ENCODE measurements at places on chromosomes 1 and 21.

- DNase-seq: no peak
These were observed 748 bp upstream of the FAM78B start for GRCh38 chr1:166167572-166167925.

DNA sequence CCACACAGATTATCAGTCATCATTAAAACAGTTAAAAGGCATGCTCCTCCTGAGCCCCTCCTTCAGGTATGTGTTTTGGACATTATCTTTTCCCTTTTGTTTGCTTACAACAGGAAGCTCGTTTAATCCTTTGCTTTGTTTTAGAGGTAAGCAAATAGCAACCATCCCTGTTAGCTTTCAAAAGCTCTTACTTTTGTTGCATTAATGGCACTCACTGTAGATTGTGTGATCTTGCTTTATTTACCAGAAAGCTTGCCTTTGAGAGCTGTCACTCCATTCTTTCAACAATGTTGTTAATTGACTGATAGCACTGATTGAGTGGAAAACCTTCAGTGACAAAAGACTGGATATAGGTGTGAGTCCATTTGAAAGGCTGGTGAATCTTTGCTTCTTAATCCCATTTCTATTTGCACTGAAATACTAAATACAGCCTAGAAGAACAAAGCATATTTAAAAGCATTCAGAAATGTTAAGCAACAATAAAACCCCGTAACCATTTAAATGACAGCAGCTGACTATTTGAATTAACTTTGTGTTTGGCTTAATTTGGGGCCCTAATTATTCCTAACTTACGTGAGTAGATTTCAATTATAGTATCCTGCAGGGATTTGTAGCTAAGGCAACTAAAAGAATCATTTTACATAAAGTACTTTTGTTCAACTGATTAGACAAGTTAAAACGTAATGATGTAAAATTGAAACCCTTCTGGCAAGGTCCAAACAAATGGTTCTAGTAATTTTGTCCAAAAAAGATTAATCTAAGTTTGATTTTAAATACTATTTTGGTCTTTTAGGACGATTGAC is 48.3 kb downstream of the ADGRL2 start:
- DNase-seq: no peak

DNA sequence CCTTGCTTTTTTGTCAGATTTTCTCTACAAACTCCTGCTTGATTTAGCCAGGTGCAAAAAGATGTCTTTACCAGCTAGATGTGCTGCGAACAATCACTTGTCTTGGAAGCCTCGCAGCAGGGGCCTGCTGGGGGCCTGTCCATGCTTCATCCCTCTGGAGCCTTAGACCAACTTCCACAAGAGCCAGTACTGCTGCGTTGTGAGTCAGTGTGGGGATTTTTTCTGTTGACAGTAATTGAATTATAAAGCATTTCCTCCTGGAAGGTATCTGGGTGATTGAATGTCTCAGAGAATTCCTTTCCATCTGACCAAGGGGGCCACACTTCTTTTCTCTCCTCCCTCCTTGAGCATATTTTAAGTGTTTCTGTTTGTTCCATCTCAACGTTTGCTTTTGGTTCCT is 40.4 kb upstream of the LDLRAP1 start:
- DNase-seq: no peak

DNA sequence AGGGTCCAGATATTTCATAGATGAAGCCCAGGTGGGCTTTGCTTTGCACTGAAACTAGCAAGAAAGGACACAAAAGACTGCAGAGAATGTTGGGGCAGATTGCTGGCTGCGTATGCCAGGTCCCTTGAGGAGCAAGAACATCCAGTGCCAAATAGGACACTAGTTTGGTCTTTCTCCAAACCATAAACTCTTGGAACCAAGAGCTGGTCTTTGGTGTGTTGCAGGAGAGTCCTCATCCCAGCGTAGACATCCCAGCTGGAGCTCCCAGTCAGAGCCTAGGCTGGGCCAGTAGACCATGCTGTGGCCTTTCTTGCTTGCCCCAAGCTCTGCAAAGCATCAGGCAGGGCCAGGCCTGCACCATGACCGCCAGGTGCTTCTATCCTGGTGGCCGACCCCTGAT is 87.5 kb downstream of the ATP5PO start:
- no peak for DNase-seq

DNA sequence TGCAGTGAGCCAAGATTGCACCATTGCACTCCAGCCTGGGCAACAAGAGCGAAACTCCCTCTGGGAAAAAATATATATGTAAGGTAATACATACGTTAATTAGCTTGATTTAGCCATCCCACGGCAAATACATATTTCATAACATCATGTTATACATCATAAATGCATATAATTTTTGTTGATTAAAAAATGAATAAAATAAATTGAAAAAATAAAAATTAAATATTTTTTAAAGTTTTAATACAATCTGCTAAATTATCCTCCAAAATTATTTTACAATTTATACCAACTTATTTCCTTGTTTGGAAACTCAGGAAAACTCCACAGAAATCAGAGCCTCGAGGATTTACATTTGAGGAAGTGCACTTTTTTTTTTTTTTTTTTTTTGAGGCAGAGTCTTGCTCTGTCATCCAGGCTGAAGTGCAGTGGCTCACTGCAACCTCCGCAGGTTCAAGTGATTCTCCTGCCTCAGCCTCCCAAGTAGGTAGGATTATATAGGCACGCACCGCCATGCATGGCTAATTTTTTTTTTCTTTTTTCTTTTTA is 12.6 kb upstream of the IPO9 start:
- DNase-seq: no peak

DNA sequence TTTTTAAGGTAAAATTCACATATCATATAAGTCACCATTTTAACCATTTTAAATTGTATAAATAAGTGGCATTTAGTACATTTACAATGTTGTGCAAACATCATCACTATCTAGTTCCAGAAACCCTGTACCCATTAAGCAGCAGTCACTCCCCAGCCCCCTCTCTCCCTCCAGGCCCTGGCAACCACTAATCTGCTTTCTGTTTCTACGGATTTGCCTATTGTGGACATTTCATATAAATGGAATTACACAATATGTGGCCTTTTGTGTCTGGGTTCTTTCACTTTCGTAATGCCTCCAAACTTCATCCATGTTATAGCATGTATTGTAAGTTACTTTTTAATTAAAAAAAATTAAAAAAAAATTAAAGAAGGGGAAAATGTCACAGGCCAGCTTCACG is 58.0 kb upstream of the RAB3GAP2 start:
- DNase-seq: no peak

- DNase-seq: no peak
These were observed 171.1 kb downstream of the DAB1 start for GRCh38 chr1:57252597-57253294.

DNA sequence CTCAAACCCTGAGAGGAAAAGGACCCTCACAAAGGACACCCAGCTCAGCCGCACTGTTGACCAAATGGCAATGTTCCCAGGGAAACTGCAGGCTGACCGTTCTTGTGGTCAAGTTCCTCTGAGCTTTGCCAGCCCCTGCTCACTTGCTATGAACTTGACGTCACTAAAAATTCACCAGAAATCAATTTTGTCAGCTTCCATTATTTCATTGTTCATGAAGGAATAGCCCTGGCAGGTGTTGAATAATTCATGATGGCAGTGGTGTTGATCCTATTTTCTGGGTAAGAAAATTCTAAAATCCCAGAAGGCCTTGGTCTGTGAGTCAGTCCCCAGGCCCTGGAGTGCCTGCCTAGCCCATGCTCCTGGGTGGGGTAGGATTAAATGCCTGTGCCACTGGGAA is 318.9 kb downstream of the ZNF326 start:
- DNase-seq: no peak

- no peak for DNase-seq
These were observed 16.0 kb downstream of the IBA57 start for GRCh38 chr1:228181645-228182034.

DNA sequence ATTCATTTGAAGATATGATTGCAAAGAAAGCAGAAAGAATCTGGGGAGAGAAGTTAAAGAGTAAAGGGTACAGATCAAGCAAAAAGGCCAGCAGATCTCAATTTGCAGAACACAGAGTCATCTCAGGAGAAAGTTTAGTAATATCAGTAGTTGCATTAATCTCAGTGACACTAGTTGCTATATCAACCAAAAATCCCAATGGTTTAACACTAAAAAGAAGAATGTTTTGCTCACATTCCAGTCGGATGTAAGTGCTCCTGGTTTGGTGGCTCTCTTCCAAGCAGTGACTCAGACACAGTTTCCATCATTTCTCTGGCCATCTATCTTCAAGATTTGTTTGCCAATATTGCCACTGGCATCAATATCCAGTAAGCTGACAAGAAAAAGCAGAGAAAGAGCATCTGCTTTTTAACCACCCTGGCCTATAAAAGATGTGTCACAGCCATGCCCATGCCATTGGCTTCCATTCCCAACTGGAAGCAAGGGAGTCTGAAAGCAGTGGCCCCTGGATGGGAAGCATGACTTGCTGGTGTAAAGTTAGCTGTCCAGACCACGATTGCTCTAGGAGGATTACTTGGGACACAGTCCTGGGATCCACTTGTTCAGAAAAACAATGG is 45.5 kb upstream of the AIM2 start:
- no peak for DNase-seq

- DNase-seq: no peak
These were observed 88.1 kb upstream of the WARS2 start for GRCh38 chr1:119228335-119229080.

DNA sequence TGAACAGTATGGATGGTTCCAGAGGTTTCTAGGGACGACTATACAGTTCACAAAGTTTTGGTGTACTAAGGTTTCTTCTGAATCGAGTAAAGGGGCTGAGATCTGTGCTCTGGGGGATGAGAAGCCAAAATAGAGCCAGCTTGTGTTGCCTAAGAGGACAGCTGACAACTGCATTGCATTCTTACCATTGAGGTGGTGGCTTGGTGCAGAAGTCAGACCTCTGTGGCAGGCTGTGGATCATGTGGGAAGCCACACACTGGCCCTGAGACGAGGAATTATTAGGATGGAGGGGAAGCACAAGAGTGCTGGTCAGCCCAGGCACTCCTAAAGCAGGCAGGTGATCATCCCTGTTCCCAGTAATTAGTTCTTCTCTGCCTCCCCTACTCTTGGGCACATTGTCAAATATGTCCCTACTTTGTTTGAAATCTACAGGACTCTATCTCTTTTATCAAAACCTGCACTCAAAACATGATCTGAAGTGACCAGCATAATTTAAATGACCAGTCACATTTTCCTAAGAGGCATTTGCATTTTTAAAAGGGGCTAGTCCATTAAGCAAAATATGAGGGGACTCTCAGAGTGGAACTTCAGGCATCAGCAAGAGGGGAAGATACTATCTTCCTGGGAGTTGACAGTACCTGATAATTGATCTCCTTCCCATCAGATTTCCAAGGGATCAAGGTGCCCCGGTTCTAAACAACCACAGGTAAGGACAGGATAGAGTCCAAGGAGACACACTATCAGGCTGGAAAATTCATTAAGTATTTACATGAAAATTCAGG is at the start of gene FCRLB:
FCRLB (plus strand) TSS at position 589 of the 782 bp plus-strand sequence. CDS start 1,129 bp downstream, outside the sequence.
- DNase-seq: no peak

DNA sequence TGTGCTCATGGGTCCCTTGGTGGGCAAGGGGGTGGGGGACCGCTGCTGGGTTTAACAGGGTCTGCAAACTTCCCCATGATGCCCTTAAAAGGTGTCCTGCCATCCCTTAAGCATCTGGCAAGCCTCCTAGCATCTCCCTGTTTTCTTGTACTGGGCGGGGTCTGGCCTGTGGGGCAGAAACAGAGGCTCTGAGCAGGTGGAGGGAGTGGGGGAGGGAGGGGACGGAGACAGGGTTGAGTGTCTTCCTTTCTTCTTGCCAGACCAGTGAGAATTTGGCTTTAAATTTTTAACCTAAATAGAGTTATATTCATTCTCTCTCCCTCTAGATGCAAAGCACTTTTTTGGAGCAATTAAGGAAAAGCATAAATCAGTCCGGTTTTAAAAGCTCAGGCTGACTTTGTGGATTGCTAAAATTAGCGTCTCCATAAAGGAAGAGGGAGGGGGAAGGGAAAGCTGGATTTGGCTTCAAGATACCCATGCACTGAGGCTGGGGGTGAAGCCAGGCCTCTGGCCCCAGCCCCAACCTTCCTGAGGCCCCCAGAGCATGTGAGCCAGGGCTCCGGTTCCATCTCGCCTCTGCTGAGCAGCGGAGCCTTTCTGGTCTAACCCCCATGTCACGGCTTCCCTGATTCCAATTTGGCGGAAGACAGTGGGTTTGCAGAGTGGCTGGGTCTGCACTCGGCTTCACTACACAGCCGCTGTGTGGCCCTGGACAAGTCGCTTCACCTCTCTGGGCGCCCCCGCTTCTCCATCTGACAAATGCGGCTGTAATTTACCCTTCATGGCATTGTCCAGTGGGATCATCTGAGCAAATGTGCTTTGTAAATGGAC is 25.3 kb downstream of the IGSF21 start:
- DNase-seq: no peak

DNA sequence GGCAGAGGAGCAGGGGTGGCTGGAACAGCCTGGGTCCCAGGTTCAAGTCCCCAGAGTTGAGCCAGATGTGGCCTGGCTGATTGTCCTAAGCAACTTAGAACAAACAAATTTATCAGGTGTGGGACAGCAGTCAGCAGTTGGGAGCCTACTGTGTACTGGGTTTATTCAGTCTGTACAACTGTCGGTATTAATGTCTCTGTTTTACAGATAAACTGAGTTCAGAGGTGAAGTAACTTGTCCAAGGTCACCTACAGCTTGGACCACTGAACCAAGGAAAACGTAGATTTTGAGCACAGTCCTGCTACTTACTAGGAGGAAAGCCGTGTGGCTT is 14.6 kb upstream of the TRIM63 start:
- DNase-seq: no peak

- no peak for DNase-seq
These were observed 17.4 kb downstream of the CNST start for GRCh38 chr1:246583448-246584185.

DNA sequence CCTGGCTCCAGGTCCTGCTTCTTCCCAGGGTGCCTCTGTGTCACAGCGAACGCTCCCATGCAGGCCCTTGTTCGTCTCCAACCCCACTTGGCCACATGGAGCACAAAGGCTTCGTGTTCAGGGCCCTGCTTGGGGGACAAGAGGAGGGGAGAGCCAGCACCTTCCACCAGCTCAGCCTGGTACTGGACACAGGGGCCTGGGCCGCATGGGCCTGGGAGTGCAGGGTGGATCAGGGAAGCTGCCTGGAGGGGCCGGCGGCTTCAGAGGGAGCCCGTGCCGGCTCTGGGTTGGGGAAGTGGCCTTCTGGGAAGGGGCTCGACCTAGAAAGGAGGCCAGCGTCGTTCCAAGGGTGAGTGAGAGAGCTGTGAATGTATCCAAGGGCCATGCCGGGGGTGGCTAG is 53.0 kb downstream of the UMODL1 start:
- DNase-seq: no peak

DNA sequence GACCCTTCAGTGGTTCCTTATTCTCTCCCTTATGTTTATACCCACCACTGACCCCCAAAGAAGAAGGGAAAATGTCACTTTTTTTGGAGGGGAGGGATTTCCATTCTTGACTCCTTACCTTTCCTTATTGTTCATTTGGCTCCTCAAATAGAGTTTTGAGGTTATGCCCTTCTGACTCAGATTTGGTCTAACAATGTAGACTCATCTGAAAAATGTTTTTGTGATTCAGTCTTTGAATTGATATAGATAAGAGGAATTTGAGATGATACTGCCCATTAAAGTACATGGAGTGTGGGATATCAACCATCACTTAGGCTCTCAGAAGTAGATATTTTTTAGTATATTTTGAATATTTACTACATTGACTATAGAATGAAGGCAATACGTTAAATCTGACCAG is 16.1 kb downstream of the USP1 start:
- DNase-seq: no peak

- no peak for DNase-seq
These were observed 46.0 kb upstream of the FOXO6 start for GRCh38 chr1:41315146-41315822.

Measured in kidney capillary endothelial cell (primary cell).